ENCODE measurements at places on chromosomes 12 and 14. TPM values are rescaled to one million over a fixed set of nuclear protein-coding genes. Genes with fewer than 3 reads are reported as not detected.

Gene PIK3C2G
- 1.9 TPM for total RNA-seq

Gene CYP46A1
- total RNA-seq, result 2.1 TPM

Gene SERPINA5
- 95.7 TPM for total RNA-seq

Gene CLSTN3
- 14.4 TPM for total RNA-seq

GRCh38 chr14:99138999-99139865, 132.8 kb downstream of the BCL11B start:
- no peak for DNase-seq
- H3K36me3 ChIP-seq, result no peaks in the 10 kb centered on the region
- no peaks in the 10 kb centered on the region for H3K4me1 ChIP-seq
- no peaks in the 10 kb centered on the region for H3K27me3 ChIP-seq
- no peak overlapping the region for H3K4me3 ChIP-seq
- no peak overlapping the region for H3K27ac ChIP-seq

DNA sequence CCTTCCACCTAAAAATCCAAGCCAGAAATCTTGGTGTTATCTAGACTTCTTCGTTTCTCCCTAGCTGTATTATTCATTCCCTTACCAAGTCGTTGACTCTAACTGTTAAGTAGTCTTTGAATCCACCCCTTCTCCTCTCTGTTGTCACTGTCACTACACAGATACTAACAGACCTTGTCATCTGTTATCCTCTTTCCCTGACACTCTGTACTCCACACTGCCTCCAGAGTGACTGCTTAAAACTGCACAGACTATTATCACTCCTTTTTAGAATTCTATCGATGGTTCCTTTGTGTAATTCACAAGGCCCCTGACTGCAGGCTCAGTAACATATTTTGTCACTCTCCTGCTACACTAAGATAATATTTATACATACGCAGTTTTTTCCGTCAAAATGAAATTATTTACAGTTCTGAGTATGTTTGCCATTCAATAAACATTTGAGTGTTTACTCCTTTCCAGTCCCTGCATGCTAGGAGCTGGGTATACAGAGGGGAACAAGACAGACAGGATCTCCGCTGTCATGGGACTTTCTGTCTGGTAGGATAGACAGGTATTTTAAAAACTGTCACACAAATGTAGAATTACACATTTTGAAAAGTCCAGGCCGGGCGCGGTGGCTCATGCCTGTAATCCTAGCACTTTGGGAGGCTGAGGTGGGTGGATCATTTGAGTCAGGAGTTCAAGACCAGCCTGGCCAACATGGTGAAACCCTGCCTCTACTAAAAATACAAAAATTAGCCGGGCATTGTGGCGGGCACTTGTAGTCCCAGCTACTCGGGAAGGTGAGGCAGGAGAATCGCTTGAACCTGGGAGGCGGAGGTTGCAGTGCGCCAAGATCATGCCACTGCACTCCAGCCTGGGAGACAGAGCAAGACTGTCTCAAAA, 3.8 kb downstream of the MARS1 start:
- no peak overlapping the region for H3K27ac ChIP-seq
- no peak overlapping the region for H3K4me3 ChIP-seq
- H3K36me3 ChIP-seq, result peaks cover 13% of the 10 kb centered on the region
- DNase-seq, result no peak

- no peak overlapping the region for H3K27ac ChIP-seq
- no peak overlapping the region for H3K4me3 ChIP-seq
- no peaks in the 10 kb centered on the region for H3K27me3 ChIP-seq
- no peaks in the 10 kb centered on the region for H3K36me3 ChIP-seq
- H3K4me1 ChIP-seq, result no peaks in the 10 kb centered on the region
- no peak for DNase-seq
Observed at GRCh38 chr14:73289308-73289707, 52.0 kb downstream of the PAPLN start.

- H3K27me3 ChIP-seq, result no peaks in the 10 kb centered on the region
- DNase-seq, result no peak
- no peak overlapping the region for H3K27ac ChIP-seq
- H3K4me1 ChIP-seq, result no peaks in the 10 kb centered on the region
Observed at GRCh38 chr12:127401005-127401404, 866.0 kb upstream of the TMEM132C start.

DNA sequence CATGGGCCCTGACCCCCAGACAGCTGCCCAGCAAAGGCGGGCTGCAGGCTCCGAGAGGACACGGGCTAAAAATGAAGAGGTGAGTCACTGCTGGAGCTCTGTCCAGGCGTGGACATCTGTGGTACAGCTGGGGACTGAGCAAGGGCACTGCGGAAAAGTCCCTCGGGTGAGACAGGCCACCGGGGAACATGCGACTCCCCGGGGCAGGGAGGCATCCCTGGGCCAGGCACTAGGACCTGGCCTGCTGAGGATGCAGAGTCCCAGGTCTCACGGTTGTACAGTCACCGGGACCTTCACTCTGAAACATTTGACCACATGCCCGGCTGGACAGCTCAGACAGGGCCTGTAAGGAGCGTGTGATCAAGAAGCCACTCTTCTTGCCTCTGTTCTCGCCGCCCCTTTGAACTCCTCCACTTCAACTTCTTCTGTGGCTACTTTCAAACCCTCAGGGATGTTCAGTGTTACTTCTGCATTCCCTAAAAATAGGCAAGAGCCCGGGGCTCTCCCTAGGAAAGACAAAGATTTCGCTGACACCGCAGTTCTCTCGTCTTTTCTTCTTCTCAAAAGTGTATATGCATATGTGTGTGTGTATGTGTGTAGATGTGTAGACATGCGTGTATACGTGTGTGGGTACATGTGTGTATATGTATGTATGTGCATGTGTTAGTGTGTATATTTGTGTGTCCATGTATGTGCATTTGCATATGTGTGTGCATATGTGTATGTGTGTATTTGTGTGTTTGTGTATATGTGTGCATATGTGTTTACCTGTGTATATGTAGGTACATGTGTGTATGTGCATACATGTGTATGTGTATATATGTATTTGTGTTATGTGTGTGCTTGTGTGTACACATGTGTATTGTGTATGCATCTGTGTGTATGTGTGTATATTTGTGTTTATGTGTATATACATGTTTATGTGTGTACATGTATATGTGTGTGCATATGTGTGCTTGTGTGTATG, 5.0 kb upstream of the RFLNA start:
- DNase-seq, result no peak
- H3K36me3 ChIP-seq, result no peaks in the 10 kb centered on the region
- H3K4me1 ChIP-seq, result no peaks in the 10 kb centered on the region
- H3K27ac ChIP-seq, result no peak overlapping the region
- H3K27me3 ChIP-seq, result no peaks in the 10 kb centered on the region
- no peak overlapping the region for H3K4me3 ChIP-seq

DNA sequence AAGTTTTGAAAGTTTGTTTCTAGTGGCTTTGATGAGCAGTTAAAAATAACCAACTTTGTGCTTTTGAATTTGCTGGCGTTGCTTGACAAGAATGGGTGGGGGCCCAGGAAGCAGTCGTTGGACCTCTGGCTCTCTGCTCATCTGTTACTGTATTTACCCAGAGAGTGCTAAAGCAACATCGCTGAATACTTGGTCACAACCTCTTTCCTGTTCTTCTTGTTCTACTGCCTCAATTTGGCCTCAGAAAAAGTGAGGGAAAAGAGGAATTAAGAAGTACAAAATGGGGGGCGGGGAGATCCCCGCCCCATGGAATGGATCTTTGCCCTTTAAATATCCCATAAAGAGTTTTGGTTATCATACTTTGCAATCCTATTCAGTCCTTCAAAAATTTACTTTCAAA, 221.5 kb upstream of the G2E3 start:
- DNase-seq, result no peak
- no peak overlapping the region for H3K27ac ChIP-seq
- no peaks in the 10 kb centered on the region for H3K4me1 ChIP-seq
